ENCODE measurements at places on chromosomes 13 and 19.
A peak's percentile ranks its signal among the peaks of the same experiment; 100 is the strongest.

- no peak for DNase-seq
Measured at GRCh38 chr19:53958823-53959757, 3.6 kb upstream of the CACNG8 start.

DNA sequence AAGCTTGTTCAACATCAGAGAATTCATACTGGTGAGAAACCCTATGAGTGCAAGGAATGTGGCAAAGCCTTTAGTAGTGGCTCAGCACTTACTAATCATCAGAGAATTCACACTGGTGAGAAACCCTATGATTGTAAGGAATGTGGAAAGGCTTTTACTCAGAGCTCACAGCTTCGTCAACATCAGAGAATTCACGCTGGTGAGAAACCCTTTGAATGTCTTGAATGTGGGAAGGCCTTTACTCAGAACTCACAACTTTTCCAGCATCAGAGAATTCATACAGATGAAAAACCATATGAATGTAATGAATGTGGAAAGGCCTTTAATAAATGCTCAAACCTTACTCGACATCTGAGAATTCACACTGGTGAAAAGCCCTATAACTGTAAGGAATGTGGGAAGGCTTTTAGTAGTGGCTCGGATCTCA, 25.2 kb downstream of the ZNF383 start:
- DNase-seq, result no peak

- no peak for DNase-seq
Measured at GRCh38 chr19:34088292-34088691, 84.0 kb upstream of the LSM14A start.

DNA sequence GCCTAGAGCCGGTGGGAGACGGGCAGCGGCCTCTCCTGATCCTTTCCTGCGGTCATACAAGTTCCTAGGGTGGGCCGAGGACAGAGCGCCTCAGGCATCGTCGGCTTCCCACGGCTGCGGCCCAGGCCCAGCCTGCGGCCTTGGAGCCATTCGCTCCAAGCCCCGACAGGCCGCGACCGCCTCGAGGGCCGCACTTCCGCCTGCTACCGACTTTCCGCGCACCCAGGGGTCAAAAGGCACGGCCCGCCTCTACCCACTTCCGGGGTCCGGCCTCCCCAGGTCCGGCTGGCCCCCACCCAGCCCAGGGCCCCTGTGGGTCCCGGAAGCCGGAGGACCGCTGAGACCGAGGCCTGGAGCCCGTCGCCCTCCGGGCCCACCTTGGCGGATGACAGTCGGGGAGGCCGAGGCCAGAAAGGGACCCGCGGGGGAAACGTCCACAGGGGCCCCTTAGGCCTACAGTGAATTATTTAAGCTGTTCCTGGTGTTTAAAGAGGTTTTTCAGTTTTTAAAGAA, 16.2 kb downstream of the ZIC2 start:
- no peak for DNase-seq

GRCh38 chr19:32165750-32166149, 179.7 kb upstream of the ZNF507 start:
- no peak for DNase-seq

- no peak for DNase-seq
Measured at GRCh38 chr19:9032136-9032631, 22.0 kb upstream of the MUC16 start.

- DNase-seq, result peak; percentile 1
Measured at GRCh38 chr19:2428321-2428690, 920 bp upstream of the TIMM13 start.

DNA sequence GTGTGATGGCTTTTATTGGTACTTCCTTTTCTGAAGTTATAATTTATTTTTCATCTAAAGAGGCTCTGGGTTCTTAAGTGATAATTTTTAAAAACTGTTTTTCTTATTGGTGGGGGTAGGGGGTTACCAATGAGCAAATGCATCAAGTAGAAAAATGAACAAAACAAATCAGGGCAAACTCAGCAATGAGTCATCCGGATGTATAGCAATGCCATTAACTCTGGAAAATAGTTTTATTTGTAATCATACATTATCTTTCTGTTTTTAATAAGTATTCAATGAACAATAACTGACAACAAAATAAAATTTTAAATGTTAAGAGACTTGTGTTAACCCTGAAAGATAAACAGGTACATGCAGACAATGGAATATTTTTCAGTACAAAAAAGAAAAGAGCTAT, 67.6 kb downstream of the UFM1 start:
- DNase-seq, result no peak

GRCh38 chr13:74136084-74136658, 2.0 kb upstream of the KLF12 start:
- DNase-seq, result no peak

- DNase-seq, result no peak
Measured at GRCh38 chr13:28658539-28658795, 463 bp upstream of the POMP start.

Data from NCI-H774 (cell line).